ENCODE measurements at places on chromosomes 1 and 21. TPM values are rescaled to one million over a fixed set of nuclear protein-coding genes. Genes with fewer than 3 reads are reported as not detected.

- H3K4me3 ChIP-seq: no peak overlapping the region
- no peaks in the 10 kb centered on the region for H3K27me3 ChIP-seq
- peaks cover 63% of the 10 kb centered on the region for H3K36me3 ChIP-seq
- peaks cover 2% of the 10 kb centered on the region for H3K4me1 ChIP-seq
- DNase-seq: no peak
- no peak overlapping the region for H3K27ac ChIP-seq
These were observed 16.0 kb downstream of the YARS1 start for GRCh38 chr1:32801096-32801715.

DNA sequence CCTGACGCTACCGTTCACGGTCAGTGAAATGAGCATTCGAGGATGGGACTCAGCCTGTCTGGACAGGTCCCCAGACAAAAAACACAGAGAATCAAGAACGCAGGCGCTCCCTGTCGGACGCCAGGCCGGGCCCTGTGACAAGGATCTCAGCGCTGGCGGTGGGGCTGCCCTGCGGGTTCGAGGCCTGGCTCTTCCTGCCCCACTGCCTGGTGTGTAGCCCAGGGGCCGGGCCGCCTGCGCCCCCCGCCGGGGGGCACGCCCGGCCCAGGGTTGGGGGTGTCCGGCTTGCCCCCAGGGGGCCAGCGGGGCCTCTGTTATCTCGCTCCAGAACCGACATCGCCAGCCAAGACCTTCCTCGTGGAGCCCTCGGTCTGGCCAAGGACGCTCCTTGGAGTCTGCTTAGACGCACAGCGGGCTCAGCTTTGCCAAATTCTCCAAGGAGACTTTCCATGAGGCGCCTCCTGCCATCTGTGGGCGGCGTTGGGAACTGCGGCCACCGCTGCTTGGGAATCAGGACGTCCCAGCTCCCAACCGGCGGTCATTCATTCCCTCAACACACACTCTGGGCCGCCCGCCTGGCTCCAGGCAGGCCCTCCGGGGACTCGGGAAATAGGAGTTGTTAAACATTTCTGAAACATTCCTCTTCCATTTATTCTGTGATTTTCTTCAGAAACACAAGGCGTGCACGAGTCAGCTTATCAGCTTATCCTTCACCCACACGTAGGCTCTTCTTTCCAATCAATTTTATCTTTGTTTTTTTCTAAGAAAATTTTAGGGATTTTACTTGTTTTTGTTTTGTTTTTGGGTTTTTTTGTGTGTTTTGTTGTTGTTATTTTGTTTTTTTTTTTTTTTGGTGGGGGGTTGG, 11.3 kb upstream of the RIPK4 start:
- H3K27me3 ChIP-seq: peaks cover 96% of the 10 kb centered on the region
- H3K36me3 ChIP-seq: no peaks in the 10 kb centered on the region
- H3K27ac ChIP-seq: no peak overlapping the region
- DNase-seq: peak; percentile 85
- no peak overlapping the region for H3K4me3 ChIP-seq

- no peak for DNase-seq
- no peak overlapping the region for H3K27ac ChIP-seq
- no peaks in the 10 kb centered on the region for H3K36me3 ChIP-seq
- H3K27me3 ChIP-seq: no peaks in the 10 kb centered on the region
- no peak overlapping the region for H3K4me3 ChIP-seq
These were observed 109.8 kb downstream of the TOMM20 start for GRCh38 chr1:235018720-235019444.

GRCh38 chr1:52553362-52554266, 722 bp upstream of the TUT4 start:
- DNase-seq: peak; percentile 87
- H3K4me3 ChIP-seq: peak overlapping the region; percentile 98
- peak overlapping the region; percentile 89 for H3K27ac ChIP-seq
- H3K4me1 ChIP-seq: peaks cover 42% of the 10 kb centered on the region
- no peaks in the 10 kb centered on the region for H3K36me3 ChIP-seq

DNA sequence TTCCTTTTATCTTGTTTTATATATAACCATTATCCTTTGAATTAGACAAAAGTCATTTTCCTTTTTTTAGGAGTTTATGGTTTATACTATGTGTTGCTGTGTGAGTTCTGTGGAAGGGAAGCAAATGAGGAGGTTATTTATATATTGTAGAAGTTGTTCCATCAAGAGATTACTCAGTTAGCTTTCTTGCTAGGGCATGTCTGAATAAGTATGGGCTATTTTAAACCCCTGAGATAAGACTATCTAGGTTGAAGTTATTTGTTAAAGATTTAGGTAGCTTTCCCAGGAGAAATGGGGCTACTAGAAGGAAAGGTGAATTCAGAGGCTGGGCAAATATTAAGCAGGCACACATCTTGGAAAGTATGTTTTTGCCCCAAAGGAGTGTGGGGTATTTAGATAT, 16.1 kb upstream of the VAMP4 start:
- no peaks in the 10 kb centered on the region for H3K36me3 ChIP-seq
- H3K27ac ChIP-seq: no peak overlapping the region
- no peak overlapping the region for H3K4me3 ChIP-seq
- no peak for DNase-seq

DNA sequence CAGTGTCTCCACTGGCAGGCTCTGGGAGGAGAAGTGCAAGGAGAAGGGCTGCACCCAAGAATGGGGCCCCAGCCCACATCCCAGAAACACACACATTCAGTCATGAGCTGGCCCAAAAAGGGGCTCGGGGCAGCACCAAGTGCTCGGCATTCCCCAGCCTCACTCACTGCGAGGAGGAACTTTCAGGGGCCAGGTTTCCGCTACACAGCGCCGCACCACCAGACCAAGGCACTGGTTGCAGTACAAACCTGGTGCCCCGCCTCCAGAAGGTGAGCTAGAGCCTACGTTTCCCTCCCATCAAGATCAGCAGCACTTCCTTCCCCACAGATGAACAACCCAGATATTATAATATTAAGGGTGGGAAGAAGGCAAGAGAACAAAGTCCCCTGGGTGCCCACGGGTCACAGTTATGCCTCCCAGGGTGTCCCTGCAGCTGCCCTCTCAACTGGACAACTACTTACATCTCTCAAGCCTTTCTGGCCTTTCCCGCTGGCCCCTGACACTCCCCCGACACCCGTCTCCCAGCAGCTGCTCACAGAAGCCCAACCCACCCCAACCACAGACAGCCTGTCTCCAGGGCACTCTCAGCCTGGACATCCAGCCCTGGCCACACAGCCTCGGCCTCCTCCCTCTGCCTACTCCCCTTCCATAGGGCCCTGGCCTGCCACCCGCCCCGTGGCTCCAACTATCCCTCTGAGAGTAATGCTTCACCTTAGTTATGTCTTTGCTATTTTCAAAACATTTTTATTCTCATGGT, 3.8 kb downstream of the PBXIP1 start:
- H3K4me3 ChIP-seq: no peak overlapping the region
- peaks cover 52% of the 10 kb centered on the region for H3K4me1 ChIP-seq
- no peak for DNase-seq
- H3K27ac ChIP-seq: no peak overlapping the region

DNA sequence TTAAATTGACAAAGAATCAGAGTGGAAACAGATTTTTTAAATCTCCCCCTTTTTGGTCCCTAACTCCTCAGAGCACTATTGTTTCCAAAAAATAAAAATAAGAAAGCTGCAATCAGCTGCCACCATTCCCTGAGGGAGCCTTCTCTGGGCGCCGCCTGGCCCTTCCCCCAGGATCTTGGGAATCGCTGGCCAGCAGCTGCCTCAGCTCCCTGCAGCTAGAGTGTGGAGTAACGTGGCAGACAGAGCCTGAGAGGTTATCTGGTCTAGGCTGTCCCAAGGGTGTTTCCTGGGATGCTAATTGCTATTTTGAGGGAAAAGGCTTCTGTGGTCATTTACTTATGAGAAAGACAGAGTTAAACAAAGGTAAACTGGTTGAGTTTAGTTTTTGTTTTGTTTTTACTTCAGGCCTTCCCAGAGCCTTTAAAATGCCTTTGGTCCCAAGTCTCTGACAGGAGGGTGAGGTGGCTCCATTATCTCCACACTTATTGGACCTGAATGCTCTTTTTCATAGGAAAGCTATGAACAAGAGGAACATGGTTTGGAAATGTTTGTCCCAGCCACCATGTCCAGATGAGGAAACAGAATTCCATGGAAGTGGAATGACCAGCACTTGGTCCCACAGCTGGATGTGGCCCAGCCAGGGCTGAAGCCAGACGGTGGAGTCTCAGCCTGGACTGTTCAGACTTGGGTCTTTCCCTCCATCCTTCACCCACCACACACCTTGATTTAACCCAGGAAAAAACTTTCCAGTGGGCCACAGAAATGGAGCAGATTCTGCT, 14.1 kb upstream of the KIAA1614 start:
- H3K27me3 ChIP-seq: no peaks in the 10 kb centered on the region
- DNase-seq: no peak
- no peak overlapping the region for H3K4me3 ChIP-seq
- peak overlapping the region; percentile 36 for H3K27ac ChIP-seq
- no peaks in the 10 kb centered on the region for H3K36me3 ChIP-seq
- peaks cover 21% of the 10 kb centered on the region for H3K4me1 ChIP-seq

- DNase-seq: no peak
- H3K36me3 ChIP-seq: no peaks in the 10 kb centered on the region
- no peaks in the 10 kb centered on the region for H3K27me3 ChIP-seq
- peaks cover 100% of the 10 kb centered on the region for H3K4me1 ChIP-seq
- peak overlapping the region; percentile 91 for H3K27ac ChIP-seq
These were observed 116.8 kb downstream of the CASZ1 start for GRCh38 chr1:10679496-10680220.

DNA sequence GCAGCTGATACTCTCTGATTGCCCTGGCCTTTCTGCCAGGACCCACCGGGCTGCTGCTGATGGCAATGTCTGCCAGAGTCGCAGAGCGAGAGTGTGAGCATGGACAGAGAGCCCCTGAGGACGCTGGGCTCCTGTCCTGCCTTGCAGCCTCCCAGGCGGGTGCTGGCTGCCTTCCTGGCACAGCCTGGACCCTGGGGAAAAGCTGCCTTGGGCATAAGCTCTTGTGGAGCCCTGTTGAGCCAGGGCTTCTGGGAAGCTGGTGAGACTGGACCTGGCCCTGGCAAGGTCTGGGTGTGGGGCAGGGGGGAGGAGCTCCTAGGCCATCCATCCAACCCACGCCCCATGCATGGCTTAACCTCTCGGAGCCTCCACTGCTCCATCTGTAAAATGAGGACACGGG, 105.8 kb upstream of the WNT4 start:
- H3K4me1 ChIP-seq: no peaks in the 10 kb centered on the region
- peaks cover 98% of the 10 kb centered on the region for H3K27me3 ChIP-seq
- no peak for DNase-seq

DNA sequence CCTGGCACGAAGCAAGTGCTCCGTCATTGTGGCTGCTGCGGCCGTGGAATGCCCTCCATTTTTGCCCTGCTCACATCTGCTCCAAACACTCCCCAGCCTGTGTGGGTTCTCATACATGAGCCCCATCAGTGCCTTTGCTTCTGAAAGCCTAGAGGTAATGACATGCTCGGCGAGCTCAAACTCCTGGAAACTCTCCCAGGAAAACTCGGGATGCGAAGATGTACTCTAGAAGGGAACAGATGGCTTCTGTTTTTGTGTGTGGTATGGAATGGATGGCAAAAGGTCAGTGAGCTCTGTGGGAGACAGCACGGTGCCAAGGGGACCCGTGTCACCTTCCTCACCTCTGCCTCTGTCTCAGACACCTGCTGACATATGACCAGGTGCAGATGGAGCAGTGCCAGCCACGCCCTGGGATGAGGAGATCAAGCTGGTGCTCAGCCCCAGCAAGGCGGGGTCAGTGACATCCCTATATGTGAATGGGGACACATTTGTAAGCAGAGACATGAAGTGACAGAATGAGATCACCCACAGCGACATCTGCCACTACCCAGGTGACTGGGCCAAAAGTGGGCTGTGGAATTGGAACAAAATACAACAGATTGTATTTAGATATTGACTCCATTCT, 84.1 kb upstream of the COX20 start:
- no peak overlapping the region for H3K4me3 ChIP-seq
- H3K27me3 ChIP-seq: no peaks in the 10 kb centered on the region
- H3K4me1 ChIP-seq: no peaks in the 10 kb centered on the region
- no peak for DNase-seq

DNA sequence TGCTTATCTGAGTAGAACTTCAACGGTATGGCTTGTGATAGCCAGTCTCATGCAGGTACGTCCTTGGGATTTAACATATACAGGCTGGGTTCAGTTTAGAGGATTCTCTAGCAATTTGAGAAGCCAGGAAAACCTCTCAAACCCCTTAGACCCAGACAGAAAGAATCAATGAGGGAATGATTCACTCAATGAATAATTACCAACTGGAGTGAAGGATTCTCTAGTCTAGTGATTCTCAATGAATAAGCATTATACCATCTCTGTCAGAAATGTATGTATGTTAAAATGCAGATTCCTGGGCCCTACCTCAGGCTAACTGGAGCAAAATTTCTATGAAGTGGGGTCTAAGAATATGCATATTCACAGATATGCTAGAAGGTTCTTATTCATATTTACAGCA, 54.5 kb upstream of the APP start:
- H3K27me3 ChIP-seq: no peaks in the 10 kb centered on the region
- no peak overlapping the region for H3K27ac ChIP-seq
- no peak for DNase-seq
- no peak overlapping the region for H3K4me3 ChIP-seq
- no peaks in the 10 kb centered on the region for H3K4me1 ChIP-seq

DNA sequence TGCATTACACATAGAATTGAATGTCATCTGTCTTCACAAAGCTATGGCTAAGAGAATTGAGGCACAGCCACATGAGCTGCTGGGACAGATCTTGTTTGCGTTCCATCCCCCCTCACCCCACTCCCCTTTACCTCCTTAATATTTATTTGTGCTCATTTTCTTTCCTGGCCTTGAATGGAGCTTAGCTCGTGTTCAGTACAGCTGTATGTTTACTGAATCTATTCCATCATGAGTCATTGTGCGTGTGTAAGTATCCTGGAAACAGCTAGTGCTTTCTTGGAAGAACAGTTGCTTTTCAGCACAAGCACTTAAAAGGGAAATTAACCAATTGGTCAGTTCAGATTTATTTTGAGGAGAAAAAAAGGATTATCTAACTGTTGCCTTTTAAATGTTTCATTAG, 14.7 kb downstream of the PROX1 start:
- H3K4me3 ChIP-seq: no peak overlapping the region
- H3K36me3 ChIP-seq: peaks cover 11% of the 10 kb centered on the region

DNA sequence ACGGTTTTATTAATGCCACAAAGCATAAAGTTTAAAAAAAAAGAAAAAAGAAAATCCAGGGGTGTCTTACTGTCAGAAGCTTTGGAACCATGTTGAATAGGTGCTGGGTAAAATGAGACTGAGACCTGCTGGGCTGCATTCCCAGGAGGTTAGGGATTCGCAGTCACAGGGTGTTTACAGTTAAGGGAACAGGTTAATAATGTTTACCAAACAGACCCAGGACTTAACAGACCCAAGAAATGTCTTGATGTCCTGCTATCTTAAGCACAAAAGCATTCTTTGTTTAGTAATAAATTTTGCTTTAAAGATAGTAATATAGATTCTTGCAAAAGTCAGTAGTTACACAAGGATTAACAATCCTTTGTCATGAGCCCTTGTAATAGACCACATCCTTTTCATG, 54.7 kb downstream of the OLFML3 start:
- H3K27ac ChIP-seq: no peak overlapping the region
- H3K4me1 ChIP-seq: no peaks in the 10 kb centered on the region
- H3K27me3 ChIP-seq: peaks cover 8% of the 10 kb centered on the region

CFHR2 gene
- not detected for total RNA-seq

AIRE gene
- total RNA-seq: not detected

FLG gene
- not detected for total RNA-seq

CFHR3 gene
- total RNA-seq: not detected

AMY2B gene
- 23.9 TPM for total RNA-seq

TNFRSF4 gene
- 2.2 TPM for total RNA-seq

LAMC2 gene
- total RNA-seq: 1.2 TPM

MIXL1 gene
- total RNA-seq: not detected

DDR2 gene
- total RNA-seq: 26.9 TPM
